HT1080 (cell line): ENCODE measurements at places on chromosomes 6 and 20. TPM values are rescaled to one million over a fixed set of nuclear protein-coding genes. Genes with fewer than 3 reads are reported as not detected.

DNA sequence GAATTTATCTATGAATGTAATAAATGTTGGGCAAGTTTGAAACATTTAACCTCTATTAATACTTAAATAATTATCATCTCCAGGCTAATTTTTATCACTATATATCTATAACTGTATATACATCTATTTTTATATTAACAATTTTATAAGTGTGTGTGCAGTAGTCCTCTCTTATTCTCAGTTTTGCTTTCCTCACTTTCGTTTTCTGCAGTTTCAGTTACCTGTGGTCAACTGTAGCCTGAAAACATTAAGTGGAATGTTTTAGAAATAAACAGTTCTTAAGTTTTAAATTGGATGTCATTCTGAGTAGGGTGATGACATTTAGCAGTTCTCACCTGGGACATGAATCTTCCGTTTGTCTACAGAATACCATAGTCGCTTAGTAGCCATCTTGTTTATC lies 379.4 kb upstream of the MAN1A1 start:
- no peak for DNase-seq

GRCh38 chr6:149054559-149055194 lies 262.8 kb upstream of the TAB2 start:
- no peak for DNase-seq

GRCh38 chr6:30828027-30828962 lies 56.0 kb upstream of the DDR1 start:
- DNase-seq = peak; percentile 90

GRCh38 chr6:142367501-142368018 lies 65.8 kb downstream of the ADGRG6 start:
- DNase-seq = no peak

- DNase-seq = no peak
Measured at GRCh38 chr20:6966721-6967120, 199.2 kb downstream of the BMP2 start.

DNA sequence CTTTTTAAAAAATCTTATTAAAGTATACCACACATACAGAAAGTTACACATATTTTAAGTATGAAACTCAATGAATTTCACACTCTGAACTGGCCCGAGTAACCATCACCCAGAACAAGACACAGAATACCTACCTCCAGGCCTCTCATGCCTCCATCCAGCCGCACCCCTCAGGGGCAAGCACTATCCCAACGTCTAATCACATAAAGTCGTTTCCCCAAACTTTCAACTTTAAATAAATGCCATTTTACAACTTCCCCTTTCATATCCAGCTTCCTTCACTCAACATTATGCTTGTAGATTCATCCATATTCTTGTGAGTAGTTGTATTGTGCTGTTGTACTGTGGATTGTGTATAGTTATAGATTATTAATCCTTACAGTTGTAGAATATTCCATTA lies 539.1 kb downstream of the CD83 start:
- DNase-seq = no peak

DNA sequence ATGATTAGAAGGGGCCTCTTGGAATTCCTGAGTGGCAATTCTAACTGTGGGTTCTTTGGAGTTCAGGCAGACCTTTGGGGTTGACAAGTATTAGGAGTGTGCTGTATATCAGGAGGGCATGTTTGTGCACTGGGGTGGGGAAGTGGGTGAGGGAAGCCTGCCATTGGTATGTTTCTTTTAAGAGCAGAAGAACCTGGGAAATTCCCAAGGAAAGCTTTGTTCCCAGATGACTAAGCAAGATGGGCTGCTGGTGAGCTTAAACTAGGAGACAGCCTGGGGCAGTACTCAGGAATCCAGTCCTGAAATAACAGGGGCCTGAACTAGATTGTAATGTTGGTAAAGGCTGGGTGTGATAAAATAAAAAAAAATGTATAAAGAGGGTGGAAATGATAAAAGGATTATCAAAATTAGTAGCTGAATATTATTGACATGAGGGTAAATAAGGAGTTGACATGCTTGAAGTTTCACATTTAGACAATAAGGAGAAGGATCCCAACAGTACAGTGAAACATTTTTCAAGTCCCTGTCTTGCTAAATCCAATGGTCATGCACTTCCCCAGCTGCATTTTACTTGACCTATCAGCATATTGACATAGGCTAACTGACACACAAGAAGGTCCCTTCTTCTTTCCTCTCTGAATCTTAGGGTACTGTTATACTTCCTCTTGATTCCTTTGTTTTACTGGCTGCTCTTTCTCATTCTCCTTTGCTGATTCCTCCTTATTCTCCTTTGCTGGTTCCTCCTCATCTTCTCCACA lies 18.4 kb upstream of the IFNGR1 start:
- DNase-seq = peak; percentile 78

DNA sequence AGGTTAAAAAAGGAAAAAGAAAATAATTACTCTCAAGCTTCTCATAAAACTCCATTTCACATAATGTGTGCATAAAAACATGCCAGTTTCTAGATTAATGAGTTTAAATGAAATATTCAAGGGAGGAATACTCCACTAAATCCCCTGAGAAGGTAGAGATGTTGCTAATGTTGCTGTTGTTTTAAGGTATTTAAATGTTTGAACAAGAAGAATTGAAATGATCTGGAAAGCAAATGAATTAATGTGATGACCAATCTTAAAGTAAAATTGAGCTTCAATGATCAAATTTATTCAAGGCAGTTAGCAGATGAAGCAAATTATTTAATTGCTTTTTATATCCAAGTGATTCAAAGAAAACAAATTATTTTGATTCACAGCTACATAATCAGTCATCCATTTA lies 804.4 kb downstream of the EYS start:
- DNase-seq = no peak

The GRIK2 gene
- total RNA-seq = 0.20 TPM in 1 of 2 replicates, not detected in the other

The MOG gene
- total RNA-seq = not detected in 2 replicates

The SYCP2 gene
- total RNA-seq = 0.35 and 0.47 TPM in 2 replicates

The LY6G6F gene
- total RNA-seq = not detected in 2 replicates

The RBPJL gene
- not detected in 2 replicates for total RNA-seq

The SLX4IP gene
- 3.7 and 3.9 TPM in 2 replicates for total RNA-seq

The CST2 gene
- total RNA-seq = not detected in 2 replicates

The PIGU gene
- total RNA-seq = 18.1 and 20.8 TPM in 2 replicates

The SSTR4 gene
- not detected in 2 replicates for total RNA-seq
